Breast epithelium (tissue), 4 donors: ENCODE measurements at places on chromosomes 2 and 18.

GRCh38 chr18:68733707-68734106 lies 18.8 kb upstream of the TMX3 start:
- no peaks in the 10 kb centered on the region for H3K27me3 ChIP-seq
- no peaks in the 10 kb centered on the region for H3K4me1 ChIP-seq
- H3K36me3 ChIP-seq, result no peaks in the 10 kb centered on the region
- no peak overlapping the region for H3K4me3 ChIP-seq
- no peak for DNase-seq

DNA sequence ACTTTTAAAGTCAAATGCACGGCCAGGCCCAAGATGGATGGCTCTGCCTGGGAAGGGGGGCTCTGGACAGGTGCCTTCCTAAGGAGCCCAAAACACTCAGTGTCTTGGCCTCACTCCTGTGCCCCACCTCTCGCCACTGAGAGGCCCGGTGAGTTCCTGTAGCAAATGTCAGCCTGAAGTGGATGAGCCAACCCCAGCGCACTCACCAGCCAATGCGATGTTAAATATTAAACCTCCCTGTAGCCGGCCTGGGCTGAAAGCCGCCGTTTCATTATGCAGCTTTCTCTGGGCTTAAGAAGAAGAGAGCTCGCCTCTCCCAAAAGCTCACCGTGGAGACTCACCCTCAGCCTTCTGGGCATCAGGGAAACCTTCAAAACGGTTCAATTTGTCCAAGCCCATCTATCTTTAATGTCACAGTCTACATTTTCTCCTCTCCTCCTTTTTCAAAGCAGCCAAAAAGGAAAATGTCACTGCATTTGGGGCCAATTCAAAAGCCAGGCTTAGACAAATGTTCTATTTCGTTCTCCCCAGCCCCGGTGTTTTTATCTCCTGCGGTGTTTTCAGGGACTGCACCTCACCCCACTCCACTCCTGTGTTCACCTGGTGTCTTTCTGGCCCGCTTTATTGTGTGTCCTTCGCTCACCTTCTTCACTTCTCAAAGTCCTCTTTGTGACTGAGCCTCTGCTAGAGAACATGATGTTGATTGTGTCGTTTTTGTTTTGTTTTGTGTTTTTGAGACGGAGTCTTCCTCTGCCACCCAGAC lies 124.0 kb downstream of the NRP2 start:
- H3K4me1 ChIP-seq, result no peaks in the 10 kb centered on the region
- no peaks in the 10 kb centered on the region for H3K27me3 ChIP-seq
- H3K4me3 ChIP-seq, result no peak overlapping the region
- H3K27ac ChIP-seq, result no peak overlapping the region

GRCh38 chr2:54556621-54557121 lies 100.5 kb downstream of the SPTBN1 start:
- peaks cover 8% of the 10 kb centered on the region for H3K4me1 ChIP-seq
- DNase-seq, result no peak
- H3K4me3 ChIP-seq, result no peak overlapping the region
- peak overlapping the region; percentile 97 for H3K27ac ChIP-seq

GRCh38 chr2:160051371-160051800 lies 11.0 kb downstream of the PLA2R1 start:
- H3K27ac ChIP-seq, result no peak overlapping the region
- no peak overlapping the region for H3K4me3 ChIP-seq
- no peaks in the 10 kb centered on the region for H3K4me1 ChIP-seq
- no peaks in the 10 kb centered on the region for H3K36me3 ChIP-seq
- H3K27me3 ChIP-seq, result no peaks in the 10 kb centered on the region

GRCh38 chr18:34220081-34220815 lies 4.5 kb downstream of the NOL4 start:
- H3K4me3 ChIP-seq, result no peak overlapping the region
- H3K27me3 ChIP-seq, result peaks cover 33% of the 10 kb centered on the region

DNA sequence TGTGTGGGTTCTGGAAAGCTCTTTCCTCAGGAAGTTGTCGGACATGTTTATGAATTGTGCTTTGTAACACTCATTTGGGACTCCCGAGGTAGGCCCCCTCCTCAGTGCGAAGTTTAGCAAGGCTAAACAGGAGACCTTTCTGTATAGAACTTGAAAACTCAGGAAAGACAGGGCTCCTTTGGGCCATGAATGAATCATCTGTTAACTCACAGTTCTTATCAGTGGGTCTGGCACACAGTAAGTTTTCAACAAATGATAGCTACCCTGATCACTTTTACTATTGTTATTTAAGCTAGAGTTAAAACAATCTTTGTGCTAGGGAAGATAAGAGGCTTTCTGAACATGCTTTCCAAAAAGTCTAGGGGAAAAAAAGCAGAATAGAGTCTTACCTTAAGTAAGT lies 430.5 kb upstream of the ETAA1 start:
- H3K4me1 ChIP-seq, result no peaks in the 10 kb centered on the region

GRCh38 chr18:36448384-36449290 lies 151.1 kb downstream of the FHOD3 start:
- no peaks in the 10 kb centered on the region for H3K27me3 ChIP-seq
- no peaks in the 10 kb centered on the region for H3K36me3 ChIP-seq
- no peak overlapping the region for H3K27ac ChIP-seq
- no peak overlapping the region for H3K4me3 ChIP-seq
- no peak for DNase-seq
